ENCODE measurements at places on chromosomes 12 and 14.

- no peak for DNase-seq
Measured at GRCh38 chr12:58416236-58416635, 474.9 kb downstream of the ATP23 start.

- DNase-seq = peak; percentile 56
Measured at GRCh38 chr12:95218150-95219133, 835 bp downstream of the VEZT start.

DNA sequence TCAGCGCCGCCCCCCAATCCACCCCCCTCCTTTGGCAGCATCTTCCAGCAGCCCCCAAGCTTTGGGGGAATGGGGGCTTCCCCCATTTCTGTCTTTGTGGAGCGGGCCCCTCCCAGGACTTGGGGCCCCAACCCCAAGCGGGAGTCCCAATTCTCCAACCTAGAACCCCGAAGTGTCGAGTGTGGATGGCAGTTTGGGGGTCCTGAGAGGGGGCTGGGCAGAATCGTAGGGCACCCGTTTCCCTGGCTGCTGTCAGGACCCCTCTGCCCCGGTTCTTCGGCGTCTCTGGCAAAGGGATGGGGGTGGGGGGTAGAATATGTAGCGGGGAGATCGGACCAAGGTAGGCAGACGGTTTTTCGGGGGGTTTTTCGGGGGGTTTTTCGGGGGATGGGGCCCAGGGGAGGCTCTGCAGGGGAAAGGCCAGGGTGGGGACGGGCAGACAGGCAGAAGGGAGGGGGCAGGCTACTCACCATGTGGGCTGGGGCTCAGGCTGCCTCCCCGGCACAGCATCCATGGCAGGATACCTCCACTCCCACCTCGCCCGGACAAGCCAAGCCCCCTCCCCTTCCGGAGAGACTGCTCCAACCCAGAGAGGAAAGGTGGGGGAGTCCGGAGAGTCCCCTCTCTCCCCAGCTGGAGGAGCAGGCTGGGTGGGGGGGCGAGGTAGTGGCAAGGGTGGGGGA, 739 bp downstream of the JPH4 start:
- DNase-seq = peak; percentile 48

- no peak for DNase-seq
Measured at GRCh38 chr12:94225506-94225905, 77.1 kb downstream of the PLXNC1 start.

- no peak for DNase-seq
Measured at GRCh38 chr12:95608252-95609033, 57.2 kb upstream of the USP44 start.

DNA sequence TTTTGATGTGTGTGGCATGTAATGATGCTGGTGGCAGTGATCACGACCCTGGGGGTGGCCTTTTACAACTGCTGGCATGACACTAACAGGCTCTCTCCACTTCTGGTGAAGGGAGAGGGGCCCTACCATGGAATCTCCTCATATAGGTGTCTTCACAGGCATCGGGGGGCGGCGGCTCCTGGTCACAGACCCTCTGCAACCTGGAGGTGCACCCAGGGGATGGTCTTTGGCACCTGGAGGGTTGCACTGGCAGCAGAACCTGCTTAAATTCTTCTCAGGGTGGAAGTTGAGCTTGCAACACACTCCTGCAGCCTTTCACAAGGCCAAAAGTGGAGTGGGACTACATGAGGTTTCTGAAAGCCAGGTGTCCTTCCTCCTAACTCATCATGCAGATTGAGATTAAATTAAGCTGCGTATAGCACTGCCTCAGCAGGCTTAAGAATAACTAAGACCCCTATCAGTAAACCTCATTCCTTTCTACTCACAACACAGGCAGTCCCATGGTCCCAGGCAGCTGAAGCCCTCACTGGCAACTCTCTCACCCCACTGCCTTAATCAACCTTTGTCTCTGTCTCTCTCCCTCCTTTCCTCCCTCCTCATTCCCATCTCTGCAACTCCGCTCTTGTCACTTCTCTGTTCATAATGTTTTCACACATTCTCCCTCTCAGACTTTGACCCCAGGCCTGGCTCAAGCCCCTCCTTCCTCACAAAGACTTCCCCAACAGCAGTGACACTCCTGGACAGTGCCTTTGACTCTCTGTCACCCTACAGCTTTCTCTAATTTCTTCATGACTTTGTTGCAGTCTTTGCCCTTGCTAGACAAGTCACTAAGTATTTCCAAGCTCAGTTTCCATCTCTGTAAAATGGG, 18.9 kb downstream of the NID2 start:
- no peak for DNase-seq

DNA sequence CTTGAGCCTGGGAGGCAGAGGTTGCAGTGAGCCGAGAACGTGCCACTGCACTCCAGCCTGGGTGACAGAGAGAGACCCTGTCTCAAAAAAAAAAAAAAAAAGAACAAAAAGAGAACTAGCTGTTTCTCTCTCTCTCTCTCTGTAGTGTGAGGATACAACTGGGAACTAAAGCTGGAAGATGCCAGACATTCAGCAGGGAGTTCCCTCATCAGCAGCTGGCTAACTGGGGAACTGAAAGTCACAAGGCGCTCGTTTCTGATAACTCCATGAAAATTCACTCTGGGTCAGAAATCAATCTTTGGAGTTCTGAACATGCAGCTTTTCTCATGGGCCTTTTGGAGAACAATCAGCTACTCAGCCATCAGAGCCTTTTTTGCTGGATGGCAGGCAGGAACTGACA, 43.5 kb upstream of the MAP1LC3B2 start:
- no peak for DNase-seq

DNA sequence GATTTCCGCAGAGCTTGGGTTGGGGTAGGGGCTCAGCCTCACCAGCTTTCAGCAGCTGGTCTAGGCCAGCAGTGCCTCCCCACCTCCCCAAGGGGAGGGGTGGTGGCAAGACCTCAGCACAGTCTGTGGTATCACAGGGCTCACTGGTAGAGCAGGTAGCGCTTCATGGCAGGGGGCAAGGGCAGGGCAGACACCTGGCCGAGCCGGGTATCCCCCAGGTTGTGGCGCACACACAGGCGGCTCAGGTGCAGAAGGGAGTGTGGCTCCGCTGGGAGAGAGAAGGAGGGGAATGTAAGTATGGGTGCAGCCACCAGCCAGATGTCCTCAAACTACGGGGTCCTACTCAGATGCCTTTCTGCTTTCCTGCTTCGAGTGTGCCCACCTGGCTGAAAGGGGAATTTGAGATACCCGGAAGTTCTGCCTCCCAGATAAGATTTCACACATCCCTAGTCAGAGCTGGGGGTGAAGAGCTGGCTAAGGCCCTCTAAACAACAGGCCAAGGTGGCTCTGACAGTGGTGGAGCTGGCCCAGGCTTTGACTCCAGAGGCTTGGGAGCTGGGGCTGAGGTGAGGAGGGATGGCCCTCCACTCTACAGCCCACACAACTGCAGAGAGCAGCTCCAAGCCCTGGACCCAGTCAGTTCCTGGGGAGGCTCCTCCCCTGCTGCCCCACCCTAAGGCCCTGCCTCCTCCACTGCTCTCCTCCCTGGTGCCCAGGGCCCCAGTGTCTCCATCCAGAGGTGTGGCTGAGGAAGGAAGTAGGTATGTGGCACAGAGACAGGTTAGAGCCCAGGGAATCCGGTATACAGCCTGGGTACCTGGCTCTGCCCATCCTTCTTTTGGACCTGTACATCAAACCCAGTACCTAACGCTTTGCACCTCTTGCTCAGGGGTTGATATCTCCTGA, 1.8 kb downstream of the SPSB2 start:
- peak; percentile 75 for DNase-seq

- DNase-seq = no peak
Measured at GRCh38 chr12:92581604-92582003, 121.2 kb upstream of the PLEKHG7 start.

DNA sequence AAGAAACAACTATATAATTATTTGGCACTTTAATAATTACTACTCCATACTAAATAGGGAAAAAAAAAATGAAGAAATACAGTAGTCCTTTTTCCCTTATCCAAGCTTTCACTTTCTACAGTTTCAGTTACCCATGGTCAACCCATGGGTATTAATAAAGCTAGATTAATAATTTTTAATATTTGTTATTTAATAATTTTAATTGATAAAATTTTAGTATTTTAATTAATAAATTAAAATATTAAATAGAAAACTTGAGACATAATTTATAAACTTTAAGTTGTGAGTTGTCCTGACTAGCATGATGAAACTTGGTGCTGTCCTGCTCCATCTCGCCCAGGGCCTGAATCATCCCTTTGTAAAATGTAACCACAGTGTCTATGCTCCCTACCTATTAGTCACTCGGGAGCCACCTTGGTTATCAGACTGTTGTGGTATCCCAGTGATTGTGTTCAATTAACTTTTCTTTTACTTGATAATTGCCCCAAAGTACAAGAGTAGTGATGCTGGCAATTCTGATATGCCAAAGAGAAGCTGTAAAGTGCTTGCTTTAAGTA, 71.8 kb downstream of the PAWR start:
- DNase-seq = no peak

GRCh38 chr14:97095269-97095668, 298.1 kb downstream of the VRK1 start:
- no peak for DNase-seq

GRCh38 chr12:88793096-88793495, 212.8 kb upstream of the KITLG start:
- no peak for DNase-seq

GRCh38 chr14:83798421-83798820, 1731.5 kb upstream of the FLRT2 start:
- DNase-seq = no peak

GRCh38 chr14:76509311-76509710, 133.4 kb downstream of the ESRRB start:
- no peak for DNase-seq

- DNase-seq = no peak
Measured at GRCh38 chr12:1844223-1844622, 23.9 kb downstream of the LRTM2 start.

- no peak for DNase-seq
Measured at GRCh38 chr12:49661191-49661590, 37.8 kb downstream of the PRPF40B start.

- DNase-seq = no peak
Measured at GRCh38 chr12:27334042-27334720, 1.5 kb downstream of the BMAL2 start.

GRCh38 chr12:51630986-51631385, 40.0 kb downstream of the SCN8A start:
- DNase-seq = no peak

- peak; percentile 39 for DNase-seq
Measured at GRCh38 chr12:132115500-132115899, 28.6 kb downstream of the DDX51 start.

All from activated CD8-positive, alpha-beta memory T cell treated with anti-CD3 and anti-CD28 coated beads, Interleukin-2, amount 50 U/mL, for 48 hours (primary cell).